Activated CD4-positive, alpha-beta T cell treated with anti-CD3 and anti-CD28 coated beads, Interleukin-2, amount 50 U/mL, for 16 hours (primary cell): ENCODE measurements at places on chromosomes 1 and 21.

- DNase-seq: no peak
Observed at GRCh38 chr1:20035114-20035513, 34.9 kb upstream of the PLA2G5 start.

- DNase-seq: no peak
Observed at GRCh38 chr1:246156847-246157246, 350.2 kb downstream of the SMYD3 start.

GRCh38 chr21:28669971-28670653 lies 322.6 kb downstream of the LTN1 start:
- DNase-seq: no peak

- DNase-seq: no peak
Observed at GRCh38 chr1:200379432-200379757, 30.4 kb downstream of the ZNF281 start.

DNA sequence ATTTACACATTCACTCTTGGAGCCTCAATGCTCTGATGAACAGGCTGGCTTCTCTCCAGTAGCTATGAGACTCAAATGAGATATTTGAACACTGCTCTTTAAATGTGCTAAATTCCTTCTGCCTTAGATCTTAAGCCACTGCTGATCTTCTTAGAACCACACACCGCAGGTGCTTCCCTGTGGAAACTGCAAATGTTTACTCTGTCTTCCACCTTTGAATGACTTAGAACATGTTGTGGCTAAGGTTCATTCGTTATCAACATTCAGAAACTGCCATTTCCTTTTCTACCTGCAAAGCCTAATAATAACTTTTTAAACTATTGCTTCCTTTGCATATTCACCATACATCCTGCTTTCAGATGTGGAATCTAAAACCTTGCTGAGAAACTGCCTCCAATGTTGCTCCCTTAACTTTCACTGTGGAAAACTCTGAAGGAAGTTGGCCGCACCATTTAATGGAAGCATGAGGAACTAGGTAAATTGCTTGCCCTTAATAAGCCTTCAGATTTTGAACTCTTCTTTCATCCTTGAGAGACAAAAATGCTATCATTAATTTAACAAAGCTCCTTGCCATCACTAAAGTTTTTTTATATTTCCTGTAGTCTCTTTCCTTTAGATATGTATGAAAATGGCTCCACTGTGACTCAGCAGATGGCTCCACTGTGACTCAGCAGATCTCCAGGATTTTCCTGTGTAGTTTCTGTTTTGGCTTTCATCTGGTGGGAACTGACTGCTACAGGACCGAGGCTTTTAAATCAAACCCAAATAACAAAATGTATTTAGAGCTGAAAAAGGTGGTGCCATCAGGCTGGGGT lies 143.8 kb downstream of the TNFSF18 start:
- DNase-seq: no peak
